Dermis blood vessel endothelial cell (primary cell): ENCODE measurements at places on chromosomes 13 and 19. TPM values are rescaled to one million over a fixed set of nuclear protein-coding genes. Genes with fewer than 3 reads are reported as not detected.
A peak's percentile ranks its signal among the peaks of the same experiment; 100 is the strongest.

GRCh38 chr19:4981681-4981958 lies 12.7 kb downstream of the KDM4B start:
- DNase-seq, result no peak

DNA sequence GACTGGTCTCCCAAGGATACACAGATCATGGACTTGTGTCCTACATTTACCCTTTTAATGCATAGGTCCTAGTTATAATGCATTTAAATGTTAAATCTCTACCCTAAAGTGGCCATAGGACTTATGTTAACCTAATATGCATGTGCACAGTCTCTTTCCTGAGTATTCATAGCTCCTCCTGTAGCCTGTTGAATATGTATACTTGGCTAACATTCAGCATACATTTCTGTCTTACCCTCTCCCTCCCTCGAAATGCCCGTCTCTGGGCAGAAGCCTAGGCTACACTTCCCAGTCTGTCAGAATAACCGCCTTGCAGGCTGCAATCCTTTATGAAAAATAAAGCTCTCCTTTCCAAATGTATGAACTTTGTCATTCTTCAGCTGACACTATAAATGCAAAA lies 13.9 kb downstream of the ZFP82 start:
- no peak for DNase-seq

LPAR2 gene
- total RNA-seq, result 0.42 and 1.0 TPM in 2 replicates

DNA sequence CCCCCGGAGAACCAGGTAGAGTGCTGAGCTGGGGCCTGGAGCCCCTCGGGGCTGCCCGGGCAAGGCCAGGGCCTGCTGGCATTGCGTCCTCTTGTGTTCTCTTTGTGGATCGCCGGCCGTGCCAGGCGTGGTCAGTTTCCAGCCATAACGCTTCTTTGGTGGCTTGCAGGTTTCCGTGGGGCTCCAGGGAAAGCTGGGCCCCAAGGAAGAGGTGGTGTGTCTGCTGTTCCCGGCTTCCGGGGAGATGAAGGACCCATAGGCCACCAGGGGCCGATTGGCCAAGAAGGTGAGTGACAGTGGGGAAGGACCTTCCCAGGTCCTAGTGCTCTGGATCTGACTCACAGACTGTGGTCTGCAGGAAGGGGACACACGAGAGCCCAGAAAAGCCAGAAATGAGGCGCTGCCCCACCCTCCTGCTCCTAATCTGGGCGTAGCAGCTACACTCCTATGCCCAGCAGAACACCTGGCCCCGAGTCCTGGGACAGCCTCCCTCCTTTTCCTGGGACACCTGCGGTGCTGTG lies 57.5 kb downstream of the RAB20 start:
- DNase-seq, result no peak

IZUMO2 gene
- not detected in 2 replicates for total RNA-seq

GRCh38 chr13:114105521-114106225 lies 26.8 kb downstream of the RASA3 start:
- DNase-seq, result peak; percentile 28

DNA sequence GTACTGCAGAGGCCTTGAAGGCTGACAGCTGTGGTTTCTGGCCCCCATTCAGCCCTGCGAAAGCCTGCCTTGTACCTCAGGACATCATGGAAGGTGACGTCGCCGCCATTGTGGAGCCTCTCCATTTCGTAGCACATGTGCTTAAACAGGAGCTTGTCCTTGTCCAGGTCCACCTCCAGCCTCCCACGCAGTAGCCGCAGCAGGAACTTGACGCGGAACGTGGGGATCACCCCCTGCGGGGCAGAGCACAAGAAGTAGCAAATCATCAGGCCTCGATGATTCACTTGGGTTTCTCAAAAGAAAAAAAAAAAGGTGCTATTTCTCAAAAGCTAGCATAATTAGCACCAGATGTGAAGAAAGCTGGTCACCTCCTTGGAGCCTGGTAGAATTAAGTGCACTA lies 351.0 kb downstream of the NALCN start:
- DNase-seq, result no peak

- DNase-seq, result no peak
Observed at GRCh38 chr13:60754211-60755090, 357.4 kb downstream of the TDRD3 start.

DNA sequence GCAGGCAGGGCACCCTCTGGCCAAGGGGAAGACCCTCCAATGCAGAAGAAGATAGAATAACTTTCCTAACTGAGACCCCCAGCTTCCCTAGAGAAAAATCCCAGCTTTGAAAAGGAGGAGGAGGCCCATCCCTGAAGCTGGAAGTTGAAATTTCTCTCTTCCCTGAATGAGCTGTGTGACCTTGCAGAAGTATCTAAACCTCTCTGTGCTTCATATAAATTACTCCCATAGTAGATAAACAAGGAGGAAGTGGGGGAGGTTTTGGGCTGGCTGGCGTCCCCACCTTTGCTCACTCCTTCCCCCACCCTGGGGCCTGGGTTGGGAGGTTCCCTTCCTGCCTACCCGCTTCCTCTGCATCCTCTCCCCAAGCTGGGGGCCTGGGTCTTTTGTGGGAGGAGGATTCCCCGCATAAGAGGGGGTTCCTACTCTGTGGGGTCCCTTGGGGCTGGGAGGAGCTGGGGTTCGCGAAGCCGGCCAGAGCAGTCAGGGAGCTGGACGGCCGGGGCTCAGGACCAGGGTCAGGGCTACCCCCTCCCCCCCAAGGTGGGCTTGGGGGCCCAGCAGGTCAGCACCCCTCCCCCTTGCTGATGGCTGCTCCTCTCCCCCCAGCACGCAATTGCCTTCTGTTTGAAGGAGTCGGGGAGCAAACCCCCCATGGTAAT lies 11.7 kb downstream of the CAMSAP3 start:
- no peak for DNase-seq

TLE6 gene
- total RNA-seq, result 2.0 and 2.7 TPM in 2 replicates

GRCh38 chr13:48902368-48902767 lies 73.3 kb upstream of the FNDC3A start:
- DNase-seq, result no peak

DNA sequence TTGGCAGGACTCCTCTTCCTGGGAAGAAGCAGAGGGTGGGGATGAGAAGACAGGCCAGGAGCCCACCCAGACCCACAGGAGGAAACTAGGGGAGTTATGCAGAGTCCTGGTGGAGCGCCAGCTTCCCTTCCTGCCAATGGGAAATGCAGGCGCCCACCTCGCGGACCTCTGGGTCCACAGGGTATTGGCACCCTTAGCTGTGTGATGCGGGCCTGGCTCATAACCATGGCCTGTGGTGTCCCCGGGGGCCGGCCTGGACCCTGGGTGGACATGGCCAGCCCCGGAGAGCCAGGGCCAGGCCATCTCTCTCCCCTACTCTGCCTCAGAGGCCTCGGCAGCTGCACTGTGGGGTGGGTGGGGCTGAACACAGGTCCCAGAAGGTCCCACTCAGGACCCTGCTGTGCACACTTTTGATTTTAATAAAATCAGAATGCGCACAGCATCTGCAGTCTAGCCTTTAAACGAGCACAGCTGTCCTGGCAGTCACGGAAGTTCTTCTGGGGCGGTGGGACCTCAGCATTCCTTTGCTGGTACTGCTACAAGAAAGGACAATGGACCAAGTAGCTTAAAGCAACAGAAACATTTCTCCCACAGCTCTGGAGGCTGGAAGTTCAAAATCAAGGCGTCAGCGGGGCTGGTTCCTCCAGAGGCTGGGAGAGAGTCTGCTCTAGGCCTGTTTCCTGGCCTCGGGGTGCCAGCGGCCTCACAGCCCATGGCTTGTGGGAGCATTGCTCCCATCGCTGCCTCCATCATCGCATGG lies 1.8 kb downstream of the F10 start:
- DNase-seq, result no peak

PRKCG gene
- total RNA-seq, result 0.17 TPM in 1 of 2 replicates, not detected in the other

CRB3 gene
- total RNA-seq, result not detected in 2 replicates

- DNase-seq, result peak; percentile 42
Observed at GRCh38 chr19:19540715-19541515, 2.9 kb downstream of the CILP2 start.

ZNF575 gene
- 0.23 TPM in 1 of 2 replicates, not detected in the other for total RNA-seq

TMC4 gene
- total RNA-seq, result 0.14 and 0.68 TPM in 2 replicates

DNA sequence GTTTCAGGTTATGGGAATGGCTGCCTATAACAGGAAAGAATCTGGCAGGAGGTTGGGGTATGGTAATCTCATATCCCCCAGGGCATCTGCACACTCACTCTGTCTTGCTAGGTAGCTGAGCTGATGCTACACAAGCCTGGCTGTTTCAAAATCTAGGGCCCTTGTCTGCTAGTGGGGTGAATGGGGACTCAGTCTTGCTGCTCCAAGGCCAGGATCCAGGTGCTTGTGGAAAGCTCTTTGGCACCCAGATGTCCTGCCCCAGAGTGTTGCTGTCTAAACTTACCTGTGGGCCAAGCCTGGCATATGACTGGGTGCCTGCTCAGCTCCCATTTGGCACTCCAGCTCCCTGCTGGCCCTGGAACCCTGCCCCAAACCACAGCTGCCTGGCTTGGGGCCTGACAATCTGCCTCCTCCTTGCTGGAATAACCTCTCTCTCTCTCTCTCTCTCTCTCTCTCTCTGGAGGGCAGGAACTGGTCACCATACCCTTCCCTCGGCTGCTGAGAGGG lies 158.1 kb upstream of the TSC22D1 start:
- DNase-seq, result no peak

- DNase-seq, result peak; percentile 88
Observed at GRCh38 chr19:47124937-47125668, 5.5 kb upstream of the SAE1 start.

GRCh38 chr13:79853251-79853650 lies 372.3 kb downstream of the NDFIP2 start:
- DNase-seq, result no peak

ZNF284 gene
- 2.4 and 3.4 TPM in 2 replicates for total RNA-seq

GGN gene
- 0.23 and 0.34 TPM in 2 replicates for total RNA-seq

- no peak for DNase-seq
Observed at GRCh38 chr19:31553112-31553845, 204.0 kb upstream of the TSHZ3 start.

DNA sequence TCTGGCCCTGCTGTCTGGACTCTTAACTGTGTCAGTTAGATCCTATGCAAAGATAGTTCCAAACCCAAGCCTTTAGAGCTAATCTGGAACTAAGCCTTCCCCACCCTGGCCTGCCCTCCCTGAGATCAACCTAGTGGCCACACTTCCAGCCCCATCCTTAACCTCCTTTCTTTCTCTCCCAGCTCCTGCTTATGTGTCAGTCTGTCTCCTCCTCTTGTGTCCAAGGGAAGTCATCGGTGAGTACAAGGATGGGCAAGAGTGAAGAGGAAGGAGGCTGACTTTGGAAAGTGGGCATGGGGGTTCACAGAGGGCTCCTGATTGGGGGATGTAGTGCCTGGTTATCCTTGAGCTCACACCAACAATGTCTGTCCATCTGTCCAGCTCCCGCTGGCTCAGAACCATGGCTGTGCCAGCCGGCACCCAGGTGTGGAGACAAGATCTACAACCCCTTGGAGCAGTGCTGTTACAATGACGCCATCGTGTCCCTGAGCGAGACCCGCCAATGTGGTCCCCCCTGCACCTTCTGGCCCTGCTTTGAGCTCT lies 12.3 kb downstream of the IGFL2 start:
- DNase-seq, result no peak

PDX1 gene
- not detected in 2 replicates for total RNA-seq

DCT gene
- not detected in 2 replicates for total RNA-seq

GRCh38 chr19:31185261-31185660 lies 164.0 kb downstream of the TSHZ3 start:
- DNase-seq, result no peak

NLRP11 gene
- 0.05 TPM in 1 of 2 replicates, not detected in the other for total RNA-seq

- DNase-seq, result peak; percentile 76
Observed at GRCh38 chr13:27043013-27043412, 128.6 kb downstream of the USP12 start.

APOC4 gene
- not detected in 2 replicates for total RNA-seq

IGFL1 gene
- not detected in 2 replicates for total RNA-seq

SLC8A2 gene
- 0.17 TPM in 1 of 2 replicates, not detected in the other for total RNA-seq

DNA sequence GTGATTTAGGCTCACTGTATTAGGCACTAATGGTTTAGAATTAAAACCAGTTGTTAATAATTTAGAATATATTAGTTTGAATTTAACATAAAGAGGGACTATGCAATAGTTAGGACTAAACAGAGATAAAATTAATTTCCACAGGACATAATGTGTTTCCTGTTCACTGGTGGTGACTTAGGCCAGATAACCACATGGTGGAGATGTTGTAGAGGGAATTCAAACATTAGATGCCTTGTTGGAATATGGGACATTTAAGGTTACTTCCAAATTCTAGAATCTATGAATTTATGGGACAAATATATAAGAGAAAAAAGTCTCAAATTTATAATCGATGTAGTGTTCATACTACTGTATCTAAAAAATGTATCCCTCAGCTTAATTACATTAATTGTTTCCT lies 615.5 kb upstream of the KLHL1 start:
- DNase-seq, result peak; percentile 3

GRCh38 chr19:46019270-46019669 lies 3.6 kb downstream of the PGLYRP1 start:
- DNase-seq, result no peak

GRCh38 chr13:114110091-114110829 lies 22.2 kb downstream of the RASA3 start:
- peak; percentile 93 for DNase-seq

- no peak for DNase-seq
Observed at GRCh38 chr13:113231306-113232207, 22.1 kb downstream of the CUL4A start.

DNA sequence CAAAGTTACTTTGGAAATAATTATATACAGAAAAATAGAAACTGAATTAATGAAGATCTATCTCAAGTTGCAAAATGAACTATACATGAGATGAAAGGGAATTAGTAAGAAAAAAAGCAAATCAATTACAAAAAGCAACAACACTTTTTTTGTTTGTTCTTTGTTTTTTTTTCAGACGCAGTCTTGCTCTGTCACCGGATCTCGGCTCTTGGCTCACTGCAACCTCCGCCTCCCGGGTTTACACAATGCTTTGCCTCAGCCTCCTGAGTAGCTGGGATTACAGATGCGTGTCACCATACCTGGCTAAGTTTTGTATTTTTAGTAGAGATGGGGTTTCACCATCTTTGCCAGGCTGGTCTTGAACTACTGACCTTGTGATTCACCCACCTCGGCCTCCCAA lies 2.2 kb downstream of the ZNF415 start:
- DNase-seq, result peak; percentile 9

- DNase-seq, result no peak
Observed at GRCh38 chr19:821825-822503, at the start of gene PLPPR3. TSS of gene PLPPR3 (minus strand) at chr19:821955. CDS start at chr19:821559, 396 bp downstream.

ICAM5 gene
- 0.09 and 0.17 TPM in 2 replicates for total RNA-seq

- DNase-seq, result no peak
Observed at GRCh38 chr19:53962887-53963431, at the start of gene CACNG8. TSS of gene CACNG8 (plus strand) at chr19:53962937.

DNA sequence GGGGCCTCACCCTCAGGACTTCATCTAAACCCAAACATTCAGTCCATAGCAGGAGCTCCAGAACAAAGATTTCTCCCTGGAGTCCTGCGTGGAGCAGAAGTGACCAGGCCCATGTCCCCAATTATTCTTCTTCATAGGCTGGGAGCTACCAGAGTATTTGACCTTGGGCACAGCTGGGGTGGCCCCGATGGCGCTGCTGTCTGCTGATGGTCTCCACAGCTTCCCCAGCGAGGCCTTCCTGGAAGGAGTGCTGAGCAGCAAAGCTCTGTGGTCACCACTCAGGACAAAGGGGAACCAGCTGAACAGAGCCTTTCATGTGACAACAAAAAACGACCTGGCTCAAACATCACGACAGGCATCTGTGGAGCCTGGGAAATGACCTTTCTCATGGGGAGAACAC lies 62.7 kb upstream of the ARGLU1 start:
- no peak for DNase-seq
